ENCODE measurements at places on chromosomes 6 and 20. TPM values are rescaled to one million over a fixed set of nuclear protein-coding genes. Genes with fewer than 3 reads are reported as not detected.

The ARFGEF2 gene
- 31.1 TPM for total RNA-seq

The MYT1 gene
- total RNA-seq: not detected

The SH3BGRL2 gene
- 0.64 TPM for total RNA-seq

The ATP6V1G2 gene
- 2.8 TPM for total RNA-seq

The LY6G5C gene
- 4.3 TPM for total RNA-seq

The SLPI gene
- total RNA-seq: 0.96 TPM

The CST7 gene
- 66.7 TPM for total RNA-seq
